ENCODE measurements at places on chromosomes 7 and 10.
A peak's percentile ranks its signal among the peaks of the same experiment; 100 is the strongest.

DNA sequence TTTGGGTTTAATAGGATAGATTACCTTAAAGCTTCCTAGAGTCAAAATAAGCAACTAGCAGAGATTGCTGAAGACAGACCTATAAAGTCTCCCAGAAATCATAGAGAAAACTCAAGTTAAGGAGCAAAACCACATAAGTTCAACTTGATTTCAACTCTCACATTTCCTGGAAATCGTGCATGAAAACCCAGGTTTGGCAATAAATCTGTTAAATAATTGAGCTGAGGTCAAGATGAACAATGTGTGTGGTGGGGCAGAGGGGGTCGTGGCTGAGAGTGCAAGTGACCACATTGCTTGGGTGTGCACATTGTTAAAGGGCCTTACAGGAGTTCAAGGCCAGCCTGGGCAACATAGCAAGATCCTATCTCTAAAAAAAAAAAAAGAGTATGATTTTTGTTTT is 636.5 kb downstream of the GALNT17 start:
- no peak for DNase-seq

- DNase-seq, result no peak
Measured at GRCh38 chr7:141624763-141625162, 73.6 kb downstream of the AGK start.

DNA sequence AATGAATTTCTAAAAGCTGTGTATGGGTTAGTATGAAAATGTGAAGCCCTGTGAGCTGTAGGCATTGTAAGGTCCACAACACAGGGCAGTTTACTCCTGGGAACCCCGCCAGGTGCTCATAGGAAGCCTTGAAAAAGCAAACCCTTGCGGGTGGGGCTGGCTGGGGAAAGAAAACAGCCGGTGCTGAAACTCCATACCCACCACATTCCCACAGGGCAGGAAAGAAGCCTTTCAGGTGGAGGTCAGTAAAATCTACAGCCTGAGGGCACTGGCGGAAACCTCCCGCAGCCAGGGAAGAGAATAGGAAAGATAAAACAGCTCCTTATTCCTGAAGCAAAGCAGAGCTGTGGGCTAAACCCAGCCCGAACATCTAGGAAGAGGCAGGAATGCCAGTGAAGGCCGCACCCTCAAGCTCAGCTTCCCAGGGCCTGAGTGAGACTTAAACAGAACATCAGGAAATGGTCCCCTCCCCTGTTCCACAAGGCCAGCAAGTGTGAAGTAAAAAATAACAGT is 34.7 kb downstream of the PODXL start:
- DNase-seq, result no peak

GRCh38 chr7:69817841-69818635 is 219.8 kb downstream of the AUTS2 start:
- DNase-seq, result no peak

- no peak for DNase-seq
Measured at GRCh38 chr7:88217675-88218428, 2.0 kb downstream of the SRI start.

DNA sequence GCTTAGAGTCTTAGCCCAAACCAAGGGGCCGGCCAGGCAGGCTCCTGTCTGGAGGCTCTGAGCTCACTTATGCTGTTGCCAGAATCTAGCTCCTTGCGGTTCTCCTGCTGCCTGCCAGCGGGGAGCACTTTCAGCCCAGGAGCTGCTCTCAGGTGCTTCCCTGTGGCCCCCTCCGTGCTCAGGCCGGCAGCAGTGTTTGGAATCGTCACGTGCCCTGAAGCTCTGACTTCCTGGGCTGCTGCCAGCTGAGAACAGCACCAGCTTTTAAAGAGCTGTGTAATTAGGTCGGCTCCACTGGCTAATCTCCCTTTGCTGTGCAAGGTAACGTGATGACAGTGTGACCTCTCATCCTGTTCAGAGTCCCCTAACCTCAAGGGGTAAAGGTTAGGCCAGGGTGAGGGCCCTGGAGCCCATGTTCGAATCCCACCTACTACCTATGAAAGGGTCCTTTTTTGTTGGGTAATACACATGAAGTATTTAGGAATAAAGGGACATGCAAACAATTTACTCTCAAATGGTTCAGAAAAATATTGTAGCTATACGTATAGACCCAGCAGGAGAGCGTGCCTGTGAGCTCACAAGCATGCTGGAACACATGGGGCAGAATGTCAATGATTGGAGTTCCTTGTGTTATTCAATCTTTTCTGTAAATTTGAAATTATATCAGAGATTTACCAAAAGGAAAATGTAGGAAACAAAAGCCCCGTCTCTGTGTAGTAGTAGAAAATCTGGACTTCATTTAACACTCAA is 16.6 kb downstream of the ZNF862 start:
- DNase-seq, result peak; percentile 94

- no peak for DNase-seq
Measured at GRCh38 chr10:115948465-115948864, 324.5 kb downstream of the GFRA1 start.

DNA sequence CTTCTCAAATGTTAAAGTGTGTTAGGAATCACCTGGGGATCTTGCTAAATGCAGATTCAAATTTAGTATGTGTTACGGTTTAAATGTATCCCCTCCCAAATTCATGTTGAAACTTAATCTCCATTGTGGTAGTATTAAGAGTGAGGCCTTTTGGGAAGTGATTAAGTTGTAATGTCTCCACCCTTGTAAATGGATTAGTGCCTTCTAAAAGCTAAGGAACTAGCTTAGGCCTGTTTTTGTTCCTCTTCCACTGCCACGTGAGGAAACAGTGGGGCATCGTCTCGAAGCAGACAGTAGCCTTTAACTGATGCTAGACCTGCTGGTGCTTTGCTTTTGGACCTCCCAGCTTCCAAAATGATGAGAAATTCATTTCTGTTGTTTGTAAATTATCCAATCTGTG is 52.3 kb upstream of the SEMA3D start:
- no peak for DNase-seq

GRCh38 chr7:45400680-45401079 is 173.5 kb upstream of the ADCY1 start:
- peak; percentile 26 for DNase-seq

DNA sequence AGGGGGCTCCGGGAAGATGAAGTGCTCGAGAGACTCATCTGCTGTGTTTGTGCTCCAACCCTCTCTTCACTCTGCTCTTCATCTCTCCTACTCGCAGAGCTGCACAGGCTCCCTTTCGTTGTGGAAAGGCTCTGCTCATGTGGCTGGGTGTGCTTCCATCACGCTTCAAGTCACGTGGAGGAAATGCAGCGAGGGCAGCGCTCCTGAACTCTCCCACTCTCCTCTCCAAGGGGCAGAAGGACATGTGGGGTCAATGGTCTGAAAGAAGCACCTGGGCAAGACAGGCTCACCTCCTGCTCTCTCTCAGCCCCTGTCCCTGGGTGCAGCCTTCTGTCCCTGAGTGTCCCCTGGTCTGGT is 72.6 kb downstream of the USP6NL start:
- no peak for DNase-seq

DNA sequence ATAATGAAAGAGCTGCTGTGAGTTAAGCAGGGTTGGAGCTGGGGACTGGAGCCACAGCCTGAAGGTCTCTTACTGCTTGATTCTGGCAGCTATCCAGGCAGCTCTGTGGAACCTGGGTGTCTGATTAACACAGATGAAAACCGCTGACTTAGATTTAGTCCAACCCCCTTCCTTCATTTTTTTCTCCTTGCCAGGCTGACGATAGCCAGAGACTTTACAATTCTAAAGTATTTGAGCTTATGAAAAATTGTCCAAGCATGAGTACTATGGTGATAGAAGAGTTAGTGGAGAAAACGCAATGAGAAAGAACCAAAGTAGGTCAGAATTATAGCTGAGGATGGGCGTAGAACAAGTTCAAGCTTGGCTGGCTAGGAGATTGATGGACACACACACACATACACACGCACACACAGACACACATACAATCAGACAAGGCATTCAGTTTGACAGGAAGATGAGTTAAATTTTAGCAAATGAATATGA is 13.5 kb upstream of the GPR85 start:
- DNase-seq, result peak; percentile 10

DNA sequence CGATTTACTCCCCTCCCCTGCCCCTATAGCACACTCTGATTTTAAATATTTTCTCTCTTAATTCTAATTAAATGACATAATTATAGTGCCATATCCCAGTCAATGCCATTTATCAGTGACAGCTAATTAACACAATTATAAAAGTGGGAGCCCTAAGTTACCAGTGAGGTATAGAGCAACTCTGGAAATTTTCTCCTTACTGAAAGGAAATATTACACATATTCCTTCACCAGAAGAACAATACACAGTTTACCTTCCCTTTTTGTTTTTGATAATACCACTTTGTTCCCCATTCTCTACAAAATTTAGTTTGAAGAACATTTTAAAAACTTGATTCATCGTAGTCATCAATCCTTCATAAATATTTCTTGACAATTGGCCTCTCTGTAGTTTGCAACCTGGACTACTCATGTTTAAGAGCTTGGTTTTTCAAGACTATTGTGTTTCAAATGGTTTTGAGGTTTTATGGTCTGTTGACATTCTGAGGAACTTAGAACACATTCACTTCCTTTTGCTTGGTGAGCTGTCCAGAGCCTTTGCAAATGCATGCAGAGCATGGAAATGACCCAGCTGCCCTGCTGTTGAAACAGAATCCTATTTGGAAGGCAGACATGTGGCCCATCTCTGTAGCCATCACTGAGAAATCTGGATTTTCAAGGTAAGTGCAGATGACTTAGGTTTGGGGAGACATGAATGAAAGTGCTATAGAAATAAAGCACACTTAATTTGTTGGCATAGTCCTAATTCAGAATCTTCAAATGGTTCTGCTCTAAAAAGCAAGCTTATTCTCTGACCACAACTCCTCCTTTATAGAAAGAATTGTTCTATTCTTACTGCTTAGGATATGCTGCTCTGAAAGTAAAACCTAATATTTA is at the start of gene GPR141:
GPR141 (plus strand) TSS at position 521 of the 875 bp plus-strand sequence. CDS start 56,628 bp downstream, outside the sequence.
- no peak for DNase-seq

GRCh38 chr7:54839575-54840213 is 80.7 kb upstream of the SEC61G start:
- DNase-seq, result no peak

DNA sequence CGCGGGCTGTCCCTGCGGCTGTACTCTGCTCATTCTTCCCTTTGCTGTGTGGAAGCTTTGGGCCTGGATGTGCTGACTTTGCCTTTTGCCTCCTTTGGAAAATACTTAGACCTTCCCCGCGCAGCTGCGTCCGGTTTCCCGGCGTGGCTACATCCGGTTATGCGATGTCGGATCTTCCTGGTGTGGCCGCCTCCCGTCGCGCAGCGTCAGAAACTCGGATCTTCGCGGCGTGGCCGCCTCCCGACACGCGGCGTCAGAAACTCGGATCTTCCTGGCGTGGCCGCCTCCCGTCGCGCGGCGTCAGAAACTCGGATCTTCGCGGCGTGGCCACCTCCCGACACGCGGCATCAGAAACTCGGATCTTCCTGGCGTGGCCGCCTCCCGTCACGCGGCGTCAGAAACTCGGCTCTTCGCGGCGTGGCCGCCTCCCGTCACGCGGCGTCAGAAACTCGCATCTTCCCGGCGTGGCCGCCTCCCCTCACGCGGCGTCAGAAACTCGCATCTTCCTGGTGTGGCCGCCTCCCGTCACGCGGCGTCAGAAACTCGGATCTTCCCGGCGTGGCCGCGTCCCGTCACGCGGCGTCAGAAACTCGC is 50.2 kb upstream of the SUN1 start:
- no peak for DNase-seq

- DNase-seq, result no peak
Measured at GRCh38 chr10:62450912-62451610, 76.9 kb downstream of the ZNF365 start.

DNA sequence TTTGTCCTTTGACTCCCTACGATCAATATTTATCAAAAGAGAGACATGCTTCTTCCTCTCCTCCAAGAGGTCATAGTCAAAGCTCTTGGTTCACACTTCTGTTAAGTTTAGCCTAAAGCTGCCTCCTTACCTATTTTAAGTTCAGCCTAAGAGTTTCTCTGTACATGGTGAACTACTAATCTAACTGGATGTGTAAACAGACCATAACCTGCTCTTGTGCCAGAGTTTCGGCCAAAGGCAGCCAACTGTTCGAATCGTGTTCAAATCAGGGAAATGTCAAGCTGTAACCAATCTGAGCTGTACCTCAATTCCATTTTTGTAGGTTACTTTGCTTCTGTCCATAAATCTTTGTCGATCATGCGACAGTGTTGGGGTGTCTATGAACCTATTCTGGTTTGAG is 414.8 kb downstream of the PHTF2 start:
- no peak for DNase-seq

DNA sequence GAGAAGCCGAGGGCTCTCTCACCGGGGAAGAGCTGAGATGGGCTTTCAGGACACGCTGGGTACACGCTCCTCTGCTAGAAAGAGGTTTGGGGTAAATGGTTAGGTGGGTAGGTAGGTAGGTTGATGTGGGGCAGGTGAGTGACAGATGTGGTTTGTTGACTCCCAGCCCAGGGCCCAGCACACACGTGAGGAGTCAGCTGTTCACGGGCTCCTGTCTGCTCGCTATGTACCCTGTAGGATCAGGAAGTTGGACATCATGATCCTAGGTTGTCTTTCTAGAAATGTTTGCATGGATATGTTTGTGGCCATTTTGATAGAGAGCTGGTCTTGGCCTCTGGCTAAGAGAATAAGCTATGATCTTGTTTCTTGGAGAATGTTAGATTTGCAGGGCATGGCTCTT is 109.0 kb downstream of the TACC2 start:
- no peak for DNase-seq

- DNase-seq, result no peak
Measured at GRCh38 chr7:50920031-50920635, 137.4 kb upstream of the GRB10 start.

- DNase-seq, result no peak
Measured at GRCh38 chr10:26169466-26169865, 47.1 kb upstream of the GAD2 start.

DNA sequence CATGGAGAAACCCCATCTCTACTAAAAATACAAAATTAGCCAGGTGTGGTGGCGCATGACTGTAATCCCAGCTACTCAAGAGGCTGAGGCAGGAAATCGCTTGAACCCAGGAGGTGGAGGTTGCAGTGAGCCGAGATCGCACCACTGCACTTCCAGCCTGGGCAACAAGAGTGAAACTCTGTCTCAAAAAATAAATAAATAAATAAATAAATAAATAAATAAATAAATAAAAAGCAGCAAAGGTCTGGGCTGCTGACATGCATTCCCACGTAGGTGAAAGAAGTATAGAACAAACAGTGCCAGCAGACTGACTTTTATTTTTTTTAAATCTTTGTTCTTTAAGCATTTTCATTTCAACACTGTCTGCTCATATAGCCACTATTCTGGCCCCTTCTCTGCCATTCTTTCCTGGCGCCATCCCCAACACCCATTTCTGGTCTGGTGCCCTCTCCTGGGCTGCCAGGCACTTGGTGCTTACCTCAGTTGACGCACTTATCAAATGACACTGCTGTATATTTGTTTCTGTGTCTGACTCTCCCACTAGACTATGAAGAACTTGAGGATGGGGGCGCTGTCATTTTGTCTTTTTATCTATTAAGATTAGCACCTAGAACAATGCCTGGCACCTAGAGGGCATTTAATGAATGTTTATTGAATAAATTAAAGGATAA is 15.6 kb downstream of the FAM107B start:
- DNase-seq, result no peak

- DNase-seq, result no peak
Measured at GRCh38 chr7:44195889-44196288, 4.9 kb upstream of the YKT6 start.

Data from NCI-H2107 (cell line).